ENCODE measurements at places on chromosomes 7 and 10.

DNA sequence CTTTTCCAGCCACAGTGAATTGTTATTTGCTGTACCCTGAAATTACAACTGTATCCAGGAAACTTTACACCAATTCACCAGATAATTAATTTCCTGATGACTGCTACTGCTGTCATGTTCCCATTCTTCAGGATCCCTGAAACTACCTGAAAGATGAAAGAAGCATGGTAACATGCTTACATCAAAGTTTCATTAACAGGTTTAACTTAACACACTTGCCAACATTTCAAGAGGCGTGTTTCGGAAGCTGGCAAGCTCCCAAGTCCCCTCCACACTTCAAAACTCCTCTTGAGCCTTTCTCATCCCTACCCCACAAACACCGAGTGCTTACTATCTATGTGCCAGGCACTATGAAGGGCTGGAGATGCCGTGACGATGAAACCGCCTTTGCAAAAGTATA is 88.6 kb downstream of the MPP7 start:
- DNase-seq = no peak

- DNase-seq = no peak
Observed at GRCh38 chr7:2157473-2158279, 75.1 kb downstream of the MAD1L1 start.

DNA sequence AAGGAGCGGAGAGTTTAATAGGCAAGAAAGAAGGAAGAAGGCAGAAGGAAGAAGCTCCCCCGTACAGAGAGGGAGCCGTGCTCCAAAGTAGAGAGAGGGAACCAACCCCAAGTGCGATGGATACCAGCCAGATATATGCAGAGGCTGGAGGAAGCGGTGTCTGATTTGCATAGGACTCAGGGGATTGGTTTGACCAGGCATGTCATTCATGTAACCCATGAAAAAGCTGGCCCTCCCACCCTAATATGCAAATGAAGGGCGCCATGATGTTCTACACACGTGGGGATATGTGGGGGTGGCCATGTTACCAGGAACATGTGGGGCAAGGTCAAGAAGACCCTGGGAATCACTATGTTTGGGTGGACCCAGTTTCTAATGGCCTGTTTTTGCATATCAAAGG is 40.6 kb upstream of the FAM3C start:
- DNase-seq = no peak

DNA sequence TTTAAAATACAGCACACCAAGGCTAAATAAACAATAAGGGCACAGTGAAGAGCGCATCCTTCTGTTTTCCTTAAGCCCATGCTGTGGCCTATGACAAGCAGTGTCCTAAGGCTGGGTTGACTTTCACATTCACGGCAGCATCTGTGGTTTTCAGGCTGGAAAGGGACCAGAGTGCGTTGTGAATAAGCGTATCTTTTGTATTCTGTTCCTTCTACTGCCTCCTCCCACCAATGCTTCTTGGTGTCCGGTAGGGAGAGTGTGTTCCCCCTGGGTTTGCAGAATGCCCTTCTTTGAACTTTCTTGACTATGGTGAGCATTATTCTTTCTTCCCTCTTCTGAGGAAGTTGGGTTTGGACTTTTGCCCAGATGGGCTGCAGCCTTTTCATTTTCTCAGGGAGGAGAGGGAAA is 73.6 kb downstream of the ABCA13 start:
- no peak for DNase-seq

DNA sequence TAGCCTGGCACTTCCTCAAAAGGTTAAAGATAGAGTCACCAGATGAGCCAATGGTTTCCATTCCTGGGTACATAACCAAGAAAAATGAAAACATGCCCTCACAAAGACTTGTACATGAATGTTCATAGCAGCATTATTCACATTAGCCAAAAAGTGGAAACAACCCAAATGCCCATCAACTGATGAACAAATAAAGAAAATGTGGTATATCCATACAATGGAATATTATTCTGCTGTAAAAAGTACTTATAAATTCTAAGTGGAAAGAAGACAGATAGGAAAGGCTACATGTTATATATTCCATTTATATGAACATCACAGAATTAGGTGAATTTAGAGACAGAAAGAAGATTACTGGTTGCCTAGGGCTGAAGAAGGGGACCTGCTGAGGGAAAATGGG is 10.7 kb upstream of the SLC16A9 start:
- DNase-seq = no peak

- DNase-seq = no peak
Observed at GRCh38 chr10:61987951-61988379, 86.5 kb downstream of the ARID5B start.

GRCh38 chr7:115229401-115230105 is 307.7 kb downstream of the MDFIC start:
- DNase-seq = no peak

DNA sequence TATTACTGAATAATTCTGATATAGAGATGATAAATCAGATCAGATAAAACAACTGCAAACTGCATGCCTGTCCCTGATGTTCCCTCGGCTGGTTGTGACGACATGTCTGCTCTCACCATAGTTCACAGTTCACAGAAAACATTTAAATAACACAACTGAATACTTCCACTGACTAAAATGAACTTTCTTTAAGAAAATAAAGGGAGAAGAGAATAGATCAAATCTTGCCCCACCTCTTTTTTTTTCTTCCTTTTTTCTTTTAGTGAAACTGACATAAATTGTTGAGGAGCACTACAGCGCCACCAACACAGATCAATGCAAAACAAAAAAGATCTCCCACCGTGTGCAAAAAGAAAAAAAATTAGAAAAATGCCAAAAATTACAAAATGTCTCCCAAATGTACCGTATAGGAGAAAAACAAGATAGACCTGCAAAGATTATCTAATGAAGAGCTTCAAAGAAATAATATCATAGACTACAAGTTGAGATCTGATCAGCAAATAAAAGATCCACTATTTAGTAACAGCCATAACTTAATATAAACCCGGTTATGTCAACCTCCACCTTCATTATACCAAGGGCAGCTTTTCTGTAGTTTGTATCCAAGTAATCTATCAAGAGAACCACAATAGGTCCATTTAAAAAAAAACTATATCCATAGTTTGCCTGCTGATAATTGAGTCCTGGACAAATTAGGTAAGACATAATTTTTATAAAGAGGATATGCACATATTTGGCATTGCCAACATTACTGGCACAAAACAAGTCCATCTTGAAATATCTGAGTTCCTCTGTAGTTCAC is 30.7 kb upstream of the EPC1 start:
- DNase-seq = no peak

DNA sequence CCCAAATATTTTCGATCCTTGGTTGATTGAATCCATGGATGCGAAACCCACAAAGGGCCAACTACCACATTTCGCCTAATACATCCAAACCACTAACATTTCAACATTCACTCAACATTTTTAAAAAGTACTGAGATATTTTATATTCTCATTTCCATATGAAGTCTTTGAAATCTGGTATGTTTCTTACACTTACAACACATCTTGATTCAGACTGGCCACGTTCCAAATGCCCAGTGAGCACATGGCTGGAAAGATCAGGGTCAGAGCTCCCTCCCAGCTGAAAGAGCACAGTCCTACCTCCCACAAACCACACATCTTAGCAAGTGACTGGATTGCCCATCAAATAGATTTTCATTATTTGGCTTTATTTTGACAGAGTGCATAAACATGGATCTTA is 18.9 kb downstream of the NCAPG2 start:
- no peak for DNase-seq

DNA sequence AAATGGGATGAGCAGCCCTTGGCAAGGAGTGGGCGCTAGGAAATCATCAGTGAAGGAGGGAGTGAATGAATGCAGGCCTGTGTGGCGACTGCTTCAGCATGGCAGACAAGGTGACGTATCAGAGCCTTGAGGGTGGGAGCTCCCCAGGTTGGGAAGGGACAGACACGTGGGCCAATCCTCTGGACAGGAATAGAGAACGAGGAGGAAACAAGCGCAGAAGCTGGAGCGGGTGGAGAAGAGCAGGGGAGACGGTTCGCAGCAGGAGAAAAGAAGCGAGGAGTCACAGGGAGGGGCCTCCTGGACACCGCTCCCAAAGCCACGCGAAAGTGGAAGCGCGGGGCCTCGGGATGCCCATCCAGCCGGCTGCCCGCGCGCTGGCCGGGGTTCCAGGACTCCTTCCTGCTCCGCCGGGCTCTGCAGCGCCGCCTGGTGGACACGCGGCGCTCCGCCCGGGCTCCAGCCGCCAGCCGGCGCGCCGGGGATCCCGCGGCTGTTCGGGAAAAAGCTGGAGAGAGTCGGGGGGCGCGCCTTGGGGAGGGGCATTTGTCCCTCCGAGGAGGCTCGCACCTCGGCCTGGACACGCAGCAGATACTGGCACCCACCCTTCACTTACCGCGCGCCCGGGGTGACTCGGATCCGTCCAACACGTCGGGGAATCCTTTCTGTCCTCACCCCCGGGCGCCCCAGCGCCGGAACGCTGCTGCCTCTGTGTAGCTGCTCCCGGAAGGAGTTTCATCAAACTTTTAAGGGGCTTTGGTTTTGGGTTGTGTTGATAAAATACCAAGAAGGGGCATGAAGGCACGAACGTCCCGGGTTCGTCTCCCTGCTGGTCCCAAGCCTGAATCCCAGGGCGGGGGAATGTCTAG is 6.3 kb downstream of the ZNF503 start:
- DNase-seq = no peak

DNA sequence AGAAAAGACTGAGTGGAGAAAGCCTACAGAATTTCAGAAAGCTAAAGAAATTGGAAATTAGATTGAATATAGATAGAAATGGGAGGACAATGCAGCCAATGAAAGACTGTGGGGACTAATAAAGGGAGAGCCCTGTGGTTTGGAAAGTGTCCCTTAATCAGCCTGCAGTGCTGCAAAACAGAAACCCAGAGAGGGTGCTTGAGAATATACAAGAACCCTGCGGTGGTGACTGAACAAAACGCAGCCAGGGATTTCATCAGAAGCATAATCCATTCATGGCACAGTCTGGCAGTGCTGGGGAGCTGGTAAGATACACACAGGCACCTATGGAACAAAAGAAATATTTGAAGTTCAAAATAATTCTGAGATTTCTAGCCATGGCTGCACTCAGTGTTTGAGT is 19.1 kb downstream of the CEP41 start:
- DNase-seq = no peak

GRCh38 chr7:105305633-105306032 is 83.1 kb downstream of the SRPK2 start:
- DNase-seq = no peak

- DNase-seq = no peak
Observed at GRCh38 chr7:142488842-142489241, 231.0 kb upstream of the PRSS58 start.

GRCh38 chr10:72466018-72466417 is 111.3 kb upstream of the DNAJB12 start:
- no peak for DNase-seq

DNA sequence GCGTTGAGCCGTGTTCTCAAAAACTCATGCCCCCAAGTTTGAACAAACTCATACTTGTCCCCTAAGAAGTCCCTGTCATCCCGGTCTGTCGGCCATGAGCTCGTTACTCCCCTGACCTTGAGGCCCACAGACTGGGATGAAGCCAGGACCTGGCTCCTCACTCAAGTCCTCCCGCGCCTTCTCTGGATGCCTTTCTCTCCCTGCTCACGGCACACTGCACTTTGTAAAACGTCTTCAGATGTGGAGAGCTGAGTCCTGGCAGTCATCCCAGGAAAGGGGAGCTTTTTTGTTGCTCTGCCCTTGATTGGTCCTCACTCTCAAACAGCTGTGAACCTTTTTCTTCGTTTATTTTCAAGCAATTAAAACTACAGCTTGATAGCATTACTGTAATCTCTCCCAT is 110.8 kb downstream of the JAZF1 start:
- no peak for DNase-seq

- no peak for DNase-seq
Observed at GRCh38 chr10:69009360-69009759, 20.8 kb downstream of the KIFBP start.

DNA sequence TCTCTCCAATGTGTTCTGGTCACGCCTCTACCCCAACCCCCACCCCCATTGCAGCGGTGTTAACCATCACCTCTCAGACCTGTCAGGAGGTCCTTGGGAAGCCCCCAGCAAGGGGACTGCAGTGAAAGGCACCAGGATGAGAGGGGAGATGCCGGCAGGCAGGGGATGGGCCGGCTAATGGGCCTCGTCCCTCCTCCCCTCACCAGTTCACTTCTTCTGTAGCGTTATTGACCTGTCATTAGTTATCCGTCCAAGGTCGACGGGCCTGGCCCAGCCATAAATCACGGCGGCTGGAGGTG is 18.8 kb downstream of the POLL start:
- no peak for DNase-seq

DNA sequence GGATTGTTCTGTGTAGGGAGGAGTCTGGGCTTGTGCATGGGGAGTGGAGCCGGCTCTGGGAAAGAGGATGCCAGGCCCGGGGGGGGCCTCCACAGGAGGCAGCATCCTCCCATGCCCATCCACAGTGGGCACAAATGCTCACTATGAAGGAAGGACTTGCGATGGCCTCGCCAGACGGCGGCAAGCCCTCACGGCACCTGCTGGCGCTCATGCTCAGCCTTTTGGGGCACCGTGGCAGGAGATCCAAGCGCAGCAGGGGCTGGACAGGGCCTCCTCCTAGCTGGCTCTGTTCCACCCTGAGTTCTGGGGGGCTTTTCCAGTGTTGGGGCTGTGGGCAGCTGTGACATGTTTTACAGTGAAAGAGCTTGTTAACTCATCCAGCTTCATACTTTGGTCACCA is 15.2 kb downstream of the MDH2 start:
- DNase-seq = no peak

DNA sequence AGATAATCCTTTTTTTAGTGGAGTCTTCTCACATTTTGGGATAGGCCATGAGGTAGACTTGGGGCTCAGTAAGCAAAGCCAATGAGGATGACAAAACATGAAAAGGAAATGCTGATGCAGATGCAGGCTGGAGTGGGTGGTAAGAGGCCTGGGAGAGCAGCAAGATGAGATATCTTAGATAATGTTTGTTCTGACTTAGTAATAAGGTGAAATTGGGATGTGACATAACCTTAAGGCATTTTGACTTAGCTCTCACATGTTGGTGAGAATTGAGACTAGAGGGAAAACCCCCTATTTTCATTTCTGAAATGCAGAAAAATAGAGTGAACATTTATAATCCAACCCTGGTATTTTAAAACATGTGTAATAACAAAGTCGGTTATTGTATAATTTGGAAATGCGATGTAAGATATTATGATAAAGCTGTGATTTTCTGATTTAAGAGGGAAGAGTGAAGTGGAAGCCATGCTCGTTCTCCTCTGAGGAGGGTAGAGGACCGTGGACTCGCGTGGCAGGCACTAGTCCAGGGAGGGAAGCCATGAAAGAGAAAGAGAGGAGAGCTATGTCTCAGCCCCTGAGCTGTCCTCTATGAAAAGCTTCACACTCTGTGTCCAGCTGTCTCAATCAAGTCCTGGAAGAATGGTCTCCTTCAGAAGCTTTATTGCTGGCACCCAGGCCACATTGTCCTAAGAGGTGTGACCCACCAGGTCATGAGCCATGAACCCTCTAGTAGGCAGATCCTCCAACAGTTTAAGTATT is 57.3 kb downstream of the ST7 start:
- no peak for DNase-seq

DNA sequence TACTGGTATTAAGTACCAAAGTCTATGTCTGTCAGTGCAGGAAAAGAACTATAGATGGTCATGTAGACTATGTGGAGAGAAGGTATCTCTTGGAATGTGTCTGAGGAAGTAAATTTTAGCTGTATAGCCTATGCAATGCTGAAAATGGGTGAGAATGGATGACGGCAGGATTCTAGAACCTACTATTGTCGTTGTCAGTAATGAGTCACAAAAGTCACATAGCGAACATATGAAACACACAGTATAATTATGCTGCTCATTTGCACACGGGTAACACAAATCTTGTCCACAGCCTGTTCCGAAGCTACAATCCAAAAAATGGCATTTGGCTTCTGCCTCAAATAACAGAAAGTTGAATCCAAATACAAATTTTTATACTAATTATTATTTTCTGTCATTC is 33.6 kb upstream of the KMT2E start:
- DNase-seq = no peak
